Lower lobe of right lung (tissue), 2 donors: ENCODE measurements at places on chromosomes 1 and 21. TPM values are rescaled to one million over a fixed set of nuclear protein-coding genes. Genes with fewer than 3 reads are reported as not detected.

The B3GALT5 gene
- total RNA-seq, result 1.5 TPM

The NCF2 gene
- total RNA-seq, result 211 TPM

GRCh38 chr1:229985613-229986010 is 81.4 kb upstream of the GALNT2 start:
- H3K36me3 ChIP-seq, result no peaks in the 10 kb centered on the region
- no peak overlapping the region for H3K27ac ChIP-seq

The ETV3L gene
- total RNA-seq, result not detected

DNA sequence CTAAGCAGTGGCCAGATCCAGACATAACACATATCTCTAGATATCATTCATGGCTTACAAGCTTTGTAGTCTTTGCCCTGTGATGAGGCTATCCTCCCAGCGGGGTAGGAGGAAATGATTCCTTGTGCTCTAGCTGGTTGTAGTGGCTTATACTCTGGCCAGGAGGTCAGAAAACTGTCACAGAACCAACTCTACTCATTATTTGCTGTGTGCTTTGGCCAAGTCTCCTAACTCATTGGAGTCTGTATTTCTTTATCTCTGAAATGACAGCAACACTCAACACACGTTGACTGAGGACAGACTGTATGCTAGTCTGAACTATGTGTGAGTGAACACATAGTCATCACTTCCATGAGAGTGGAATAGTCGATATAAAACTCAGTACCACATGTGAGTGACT is 116.7 kb upstream of the F3 start:
- H3K4me3 ChIP-seq, result no peak overlapping the region
- no peak for DNase-seq
- H3K27me3 ChIP-seq, result no peaks in the 10 kb centered on the region
- no peaks in the 10 kb centered on the region for H3K36me3 ChIP-seq

DNA sequence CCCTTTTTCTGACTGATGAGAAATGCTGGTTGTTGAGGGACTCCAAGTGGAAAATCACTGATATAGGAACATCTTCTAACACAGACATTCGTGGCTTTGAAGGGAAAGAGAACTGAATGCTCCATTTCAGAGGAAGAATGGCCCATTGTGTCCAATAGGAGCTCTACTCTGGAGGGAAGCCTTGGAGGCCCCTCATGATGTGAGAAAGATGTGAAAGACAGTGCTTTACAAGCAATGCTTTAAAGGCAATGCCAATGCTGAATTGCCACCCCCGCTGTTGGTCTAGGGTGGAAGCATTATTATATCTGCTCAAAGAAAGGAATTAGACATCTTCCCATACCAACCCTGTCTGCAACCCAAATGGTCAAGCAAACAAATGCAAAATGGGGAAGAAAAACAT is 13.7 kb downstream of the NMNAT2 start:
- no peaks in the 10 kb centered on the region for H3K4me1 ChIP-seq
- H3K27me3 ChIP-seq, result no peaks in the 10 kb centered on the region
- H3K4me3 ChIP-seq, result no peak overlapping the region
- no peak for DNase-seq
- H3K36me3 ChIP-seq, result no peaks in the 10 kb centered on the region

DNA sequence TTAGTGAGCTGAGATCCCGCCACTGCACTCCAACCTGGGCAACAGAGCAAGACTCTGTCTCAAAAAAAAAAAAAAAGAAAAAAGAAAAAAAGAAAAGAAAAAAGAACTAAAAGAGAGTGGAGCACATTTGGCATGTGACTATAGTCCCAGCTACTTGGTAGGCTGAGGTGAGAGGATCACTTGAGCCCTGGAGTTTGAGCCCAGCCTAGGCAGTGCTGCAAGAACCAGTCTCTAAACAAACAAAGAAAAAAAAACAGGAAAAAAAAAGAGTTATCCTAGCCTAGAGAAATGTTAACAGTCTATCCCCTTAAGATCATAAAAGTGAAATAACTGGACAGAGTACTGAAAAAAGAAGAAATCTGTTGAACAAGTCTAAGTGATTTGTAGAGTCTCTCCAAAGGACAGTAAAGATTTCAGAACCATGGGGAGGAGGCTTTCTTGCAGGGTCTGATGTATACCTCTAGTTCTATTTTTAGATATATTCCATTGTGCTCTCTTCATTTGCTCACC is 4.5 kb upstream of the PRDX1 start:
- peaks cover 10% of the 10 kb centered on the region for H3K4me1 ChIP-seq
- no peaks in the 10 kb centered on the region for H3K27me3 ChIP-seq
- H3K27ac ChIP-seq, result no peak overlapping the region
- no peak overlapping the region for H3K4me3 ChIP-seq

The ESRRG gene
- 1.9 TPM for total RNA-seq

- no peak overlapping the region for H3K27ac ChIP-seq
- H3K4me3 ChIP-seq, result no peak overlapping the region
- H3K4me1 ChIP-seq, result no peaks in the 10 kb centered on the region
- H3K36me3 ChIP-seq, result no peaks in the 10 kb centered on the region
Observed at GRCh38 chr1:14420686-14421085, 177.8 kb upstream of the KAZN start.

The MAP7D1 gene
- total RNA-seq, result 120 TPM

- H3K27me3 ChIP-seq, result no peaks in the 10 kb centered on the region
- H3K4me1 ChIP-seq, result no peaks in the 10 kb centered on the region
- H3K27ac ChIP-seq, result no peak overlapping the region
- H3K4me3 ChIP-seq, result no peak overlapping the region
- H3K36me3 ChIP-seq, result no peaks in the 10 kb centered on the region
Observed at GRCh38 chr21:15562748-15563147, 167.0 kb upstream of the USP25 start.

The FOXO6 gene
- 0.92 TPM for total RNA-seq

DNA sequence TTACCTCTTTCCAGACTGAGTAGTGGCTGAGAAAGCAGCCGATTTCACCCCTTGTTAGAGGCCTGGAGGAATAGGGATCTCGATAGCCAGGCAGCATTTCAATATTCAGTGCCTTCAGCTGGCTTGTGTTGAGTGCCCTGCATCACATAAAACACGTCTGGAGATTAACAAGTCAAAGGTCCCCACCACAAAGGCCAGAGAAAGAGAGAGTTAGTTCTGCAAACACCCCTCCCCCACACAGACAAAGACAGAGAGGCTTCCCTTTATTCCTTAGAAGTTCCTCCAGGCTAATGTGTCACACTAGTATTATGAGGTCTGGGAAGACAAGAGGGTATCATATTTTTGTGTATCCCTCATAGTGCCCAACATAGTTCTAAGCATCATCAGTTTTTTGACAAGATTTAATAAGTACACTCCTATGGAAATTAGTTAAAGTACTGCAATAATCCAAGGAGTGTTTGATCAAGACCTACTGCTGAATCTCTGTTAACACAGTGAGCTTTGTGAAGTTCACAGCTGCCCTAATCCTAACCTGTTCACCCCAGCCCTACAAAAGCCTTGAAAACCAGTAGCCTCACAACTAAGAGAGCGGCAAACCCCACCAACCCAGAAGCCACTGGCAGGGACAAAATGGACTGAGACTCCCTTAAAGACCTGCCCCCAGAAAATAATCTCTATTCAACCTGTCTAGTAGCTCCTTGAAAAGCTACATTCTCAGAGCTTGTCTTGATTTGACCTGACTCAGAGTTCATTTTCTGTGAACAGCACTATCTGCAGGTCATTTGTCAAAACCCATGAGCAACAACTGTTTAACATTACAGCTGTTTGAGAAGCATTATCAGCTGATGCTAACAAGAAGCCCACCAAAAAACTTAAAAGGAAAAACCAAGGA is 91.9 kb downstream of the COLGALT2 start:
- H3K4me1 ChIP-seq, result no peaks in the 10 kb centered on the region
- no peak overlapping the region for H3K4me3 ChIP-seq
- no peak overlapping the region for H3K27ac ChIP-seq
- no peaks in the 10 kb centered on the region for H3K36me3 ChIP-seq

DNA sequence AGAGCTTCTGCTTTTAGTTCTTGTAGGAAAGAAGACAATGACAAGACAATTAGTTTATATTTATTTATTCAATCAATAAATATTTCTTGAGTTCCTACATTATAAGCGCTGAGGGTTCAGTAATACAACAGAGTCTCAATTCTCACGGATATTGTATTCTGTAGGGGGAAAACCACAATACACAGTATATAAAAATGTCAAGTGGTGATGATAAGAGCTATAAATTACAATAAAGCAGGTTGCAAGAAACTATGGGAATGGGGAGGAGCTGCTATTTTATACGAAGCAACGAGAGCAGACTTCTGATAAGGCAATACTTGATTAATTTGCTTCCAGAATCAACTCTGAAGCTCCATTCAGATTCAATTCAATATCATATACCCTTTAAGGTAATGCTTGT is 10.6 kb upstream of the XCL1 start:
- no peak overlapping the region for H3K27ac ChIP-seq
- H3K36me3 ChIP-seq, result no peaks in the 10 kb centered on the region
- DNase-seq, result no peak
- H3K4me3 ChIP-seq, result no peak overlapping the region
- H3K27me3 ChIP-seq, result no peaks in the 10 kb centered on the region
- H3K4me1 ChIP-seq, result no peaks in the 10 kb centered on the region

- DNase-seq, result no peak
- no peaks in the 10 kb centered on the region for H3K27me3 ChIP-seq
Observed at GRCh38 chr1:68157416-68157815, 74.9 kb downstream of the WLS start.

- H3K4me3 ChIP-seq, result no peak overlapping the region
- no peaks in the 10 kb centered on the region for H3K36me3 ChIP-seq
- no peak for DNase-seq
- H3K27me3 ChIP-seq, result no peaks in the 10 kb centered on the region
- peak overlapping the region; percentile 22 for H3K27ac ChIP-seq
Observed at GRCh38 chr1:112317611-112318062, 78.4 kb upstream of the CTTNBP2NL start.

GRCh38 chr1:231318015-231318355 is 19.7 kb downstream of the EXOC8 start:
- no peaks in the 10 kb centered on the region for H3K4me1 ChIP-seq
- DNase-seq, result no peak
- H3K4me3 ChIP-seq, result no peak overlapping the region
- no peaks in the 10 kb centered on the region for H3K36me3 ChIP-seq
- no peak overlapping the region for H3K27ac ChIP-seq

GRCh38 chr1:207866471-207867135 is 44.3 kb downstream of the CD34 start:
- H3K4me3 ChIP-seq, result peak overlapping the region; percentile 88
- no peaks in the 10 kb centered on the region for H3K27me3 ChIP-seq

DNA sequence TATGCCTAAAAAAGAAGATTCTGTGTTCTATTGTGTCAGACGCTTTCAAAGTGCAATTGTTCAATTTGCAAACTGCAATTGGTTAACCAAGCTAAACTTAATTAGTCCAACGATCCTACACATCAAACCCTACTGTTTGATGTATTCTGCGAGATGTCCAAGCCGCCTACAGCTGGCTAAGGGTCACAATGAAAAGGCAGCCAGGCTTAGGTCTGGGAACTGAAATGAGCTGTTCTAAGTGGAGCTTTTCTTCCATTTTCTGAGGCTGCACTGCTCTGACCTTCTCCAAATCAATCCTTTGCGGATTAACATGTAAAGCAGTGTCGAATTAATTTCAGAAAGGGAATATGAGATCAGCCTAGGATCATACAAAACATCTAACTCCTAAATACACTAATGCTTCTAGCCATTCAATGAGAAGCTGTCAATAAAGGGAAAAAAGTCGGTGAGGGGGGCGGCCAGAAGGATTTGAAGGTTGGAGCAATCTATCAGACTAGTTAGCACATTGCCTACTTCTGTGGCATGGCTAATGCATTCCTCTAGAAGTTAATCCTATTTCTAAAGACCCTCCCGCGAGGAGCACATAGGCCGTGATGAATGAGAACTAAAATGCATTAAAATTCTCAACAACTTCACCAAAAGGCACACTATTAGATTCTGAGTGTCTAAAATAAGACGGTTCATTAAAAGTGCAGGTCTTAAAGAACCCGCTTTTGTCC is 119.0 kb downstream of the SIM2 start:
- H3K4me1 ChIP-seq, result no peaks in the 10 kb centered on the region
- no peak overlapping the region for H3K27ac ChIP-seq
- no peak overlapping the region for H3K4me3 ChIP-seq

DNA sequence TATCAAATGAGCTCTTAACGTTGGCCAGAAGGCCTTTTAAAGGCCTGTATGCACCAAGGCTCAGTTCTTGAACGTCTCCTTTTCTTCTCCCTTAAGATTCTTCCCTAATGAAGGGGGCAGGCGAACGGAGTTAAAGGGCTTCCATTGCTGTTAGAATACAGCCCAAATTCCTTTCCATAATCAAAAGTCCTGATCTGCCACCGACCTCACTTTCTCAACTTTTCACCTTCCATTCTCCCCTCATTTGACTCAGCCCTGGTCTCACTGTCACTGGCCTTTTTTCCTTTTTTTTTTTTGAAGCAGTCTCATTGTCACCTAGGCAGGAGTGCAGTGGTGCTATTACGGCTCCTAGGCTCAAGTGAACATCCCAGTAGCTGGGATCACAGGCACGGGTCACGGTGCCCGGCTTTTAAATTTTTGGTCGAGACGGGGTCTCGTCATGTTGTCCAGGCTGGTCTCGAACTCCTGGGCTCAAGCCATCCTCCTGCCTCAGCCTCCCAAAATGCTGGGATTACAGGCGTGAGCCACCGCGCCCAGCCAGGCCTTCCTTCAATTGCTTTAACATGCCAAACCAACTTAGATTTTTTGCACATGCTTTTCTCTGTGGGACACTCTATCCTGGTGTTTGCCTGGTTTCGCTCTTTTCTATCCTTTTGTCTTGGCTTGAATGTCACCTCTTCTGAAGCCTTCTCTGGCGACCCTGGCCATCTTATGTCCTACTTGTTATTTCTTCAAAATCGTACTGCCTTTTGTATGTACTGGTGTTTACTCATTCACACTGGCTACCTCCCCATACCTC is 612 bp upstream of the CMPK1 start:
- H3K27ac ChIP-seq, result peak overlapping the region; percentile 96
- no peak for DNase-seq
- no peaks in the 10 kb centered on the region for H3K27me3 ChIP-seq
- H3K36me3 ChIP-seq, result no peaks in the 10 kb centered on the region
- peaks cover 30% of the 10 kb centered on the region for H3K4me1 ChIP-seq
- H3K4me3 ChIP-seq, result peak overlapping the region; percentile 91

GRCh38 chr1:3842912-3843311 is 14.1 kb downstream of the CEP104 start:
- H3K4me3 ChIP-seq, result no peak overlapping the region
- no peaks in the 10 kb centered on the region for H3K4me1 ChIP-seq
- no peak overlapping the region for H3K27ac ChIP-seq
- no peaks in the 10 kb centered on the region for H3K27me3 ChIP-seq
- DNase-seq, result no peak
- H3K36me3 ChIP-seq, result peaks cover 90% of the 10 kb centered on the region

GRCh38 chr1:46659307-46659870 is 8.8 kb downstream of the ATPAF1 start:
- H3K4me1 ChIP-seq, result no peaks in the 10 kb centered on the region
- H3K27ac ChIP-seq, result no peak overlapping the region
- H3K36me3 ChIP-seq, result peaks cover 66% of the 10 kb centered on the region

The TACSTD2 gene
- 69.9 TPM for total RNA-seq

DNA sequence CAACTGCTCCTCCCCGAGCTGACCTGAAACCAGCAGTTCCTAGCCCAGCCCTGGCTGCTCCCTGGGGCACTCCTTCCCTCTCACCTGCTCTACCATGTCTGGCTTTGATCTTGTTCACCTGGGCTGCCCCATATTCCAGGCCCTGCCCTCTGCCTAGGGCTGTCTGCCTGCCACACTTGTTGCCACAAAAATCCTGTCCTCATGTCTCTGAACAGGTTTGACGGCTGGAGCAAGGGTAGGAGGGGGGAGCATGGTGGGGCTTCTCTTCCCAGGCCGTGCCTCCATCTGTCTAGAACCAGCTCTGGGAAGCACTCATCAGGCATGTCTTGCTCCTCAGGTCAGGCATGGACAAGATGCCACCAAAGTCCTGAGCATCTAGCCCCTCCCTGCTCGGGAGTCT is 44.3 kb upstream of the WNT2B start:
- H3K4me3 ChIP-seq, result no peak overlapping the region
- H3K27me3 ChIP-seq, result no peaks in the 10 kb centered on the region
- H3K36me3 ChIP-seq, result no peaks in the 10 kb centered on the region

GRCh38 chr1:225711236-225711937 is 58.5 kb upstream of the ENAH start:
- H3K4me3 ChIP-seq, result no peak overlapping the region
- no peaks in the 10 kb centered on the region for H3K36me3 ChIP-seq
- no peaks in the 10 kb centered on the region for H3K27me3 ChIP-seq
- H3K4me1 ChIP-seq, result peaks cover 3% of the 10 kb centered on the region
